Activated CD8-positive, alpha-beta memory T cell treated with anti-CD3 and anti-CD28 coated beads, Interleukin-2, amount 50 U/mL, for 48 hours (primary cell): ENCODE measurements at places on chromosomes 7 and 10.

DNA sequence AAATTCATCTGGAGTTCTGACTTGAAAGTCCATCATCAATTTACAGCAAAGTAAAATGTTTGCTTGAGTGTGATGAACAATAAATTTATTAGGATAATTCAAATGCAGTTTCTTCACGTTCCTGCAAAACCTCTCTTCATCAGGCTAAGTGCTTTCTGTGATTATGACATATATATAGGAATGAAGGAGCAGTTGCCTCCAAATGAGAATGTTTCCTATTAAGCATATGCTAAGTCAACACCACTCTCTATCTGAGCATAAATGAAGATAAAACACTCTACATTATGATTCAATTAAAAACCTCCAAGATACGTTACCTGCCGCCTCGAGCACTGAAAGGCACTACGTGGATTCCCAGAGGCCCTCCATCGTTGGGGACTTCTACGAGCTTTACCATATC lies 416.1 kb downstream of the PARD3 start:
- no peak for DNase-seq

GRCh38 chr10:133154996-133155778 lies 4.8 kb upstream of the KNDC1 start:
- DNase-seq: no peak

DNA sequence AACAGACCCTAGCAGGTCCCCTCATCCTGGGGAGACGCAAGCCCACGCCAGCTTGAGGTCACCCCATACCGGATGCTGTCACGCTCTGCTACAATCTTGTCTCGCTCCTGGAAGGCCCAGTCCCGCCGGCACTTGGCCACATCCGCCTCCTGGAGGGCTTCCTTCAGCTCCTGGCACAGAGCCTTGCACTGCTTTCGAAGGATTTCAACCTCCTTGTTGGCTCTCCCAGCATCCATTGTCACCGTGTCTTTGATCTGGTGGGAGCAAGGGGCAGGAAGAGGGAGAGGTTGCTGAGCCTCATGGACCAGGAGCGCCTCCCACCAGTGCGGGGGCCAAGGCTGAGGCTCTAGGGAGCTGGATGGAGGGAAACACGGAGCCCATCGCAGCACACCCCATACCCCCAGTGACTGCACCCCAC lies 90.9 kb downstream of the DLG5 start:
- DNase-seq: no peak

- no peak for DNase-seq
These were observed 1291.5 kb downstream of the TYW1 start for GRCh38 chr7:68288144-68288593.

DNA sequence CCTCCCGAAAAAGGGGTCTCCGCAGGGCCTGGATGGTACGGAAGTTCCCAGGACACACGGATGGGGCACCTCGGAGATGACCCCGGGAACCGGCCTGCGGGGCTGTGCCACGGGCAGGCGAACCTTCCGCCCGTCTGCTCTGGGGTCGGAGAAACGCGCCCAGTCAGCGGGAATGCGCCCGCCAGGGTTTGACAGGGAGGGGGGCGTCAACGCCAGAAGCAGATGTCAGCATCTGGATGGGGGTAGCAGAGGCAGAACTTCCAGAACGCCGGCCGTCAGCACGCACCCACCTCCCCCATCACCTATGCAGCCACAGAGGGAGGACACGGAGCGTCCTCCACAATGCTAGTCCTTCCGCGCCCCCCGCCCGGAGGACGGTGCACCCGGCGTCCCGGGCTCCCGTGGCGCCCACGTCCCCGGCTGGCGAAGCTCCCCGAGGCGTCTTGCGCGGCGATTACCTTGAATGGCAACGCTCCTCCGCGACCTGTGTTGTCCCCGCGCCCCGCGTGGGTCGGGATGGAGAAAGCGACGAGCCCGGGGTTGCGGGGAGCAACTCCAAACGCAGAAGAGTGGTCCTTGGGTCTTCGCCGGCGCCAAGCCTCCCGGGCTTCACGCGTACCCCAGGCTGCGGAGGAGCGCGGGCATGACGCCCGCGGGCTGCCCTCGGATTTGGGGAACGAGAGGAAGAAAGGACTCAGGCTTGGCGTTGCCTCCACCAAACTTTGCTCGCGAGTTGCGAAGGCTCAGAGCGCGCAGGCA lies 561 bp downstream of the FGFR2 start:
- DNase-seq: no peak

- no peak for DNase-seq
These were observed 29.0 kb upstream of the DAGLB start for GRCh38 chr7:6476596-6477317.

DNA sequence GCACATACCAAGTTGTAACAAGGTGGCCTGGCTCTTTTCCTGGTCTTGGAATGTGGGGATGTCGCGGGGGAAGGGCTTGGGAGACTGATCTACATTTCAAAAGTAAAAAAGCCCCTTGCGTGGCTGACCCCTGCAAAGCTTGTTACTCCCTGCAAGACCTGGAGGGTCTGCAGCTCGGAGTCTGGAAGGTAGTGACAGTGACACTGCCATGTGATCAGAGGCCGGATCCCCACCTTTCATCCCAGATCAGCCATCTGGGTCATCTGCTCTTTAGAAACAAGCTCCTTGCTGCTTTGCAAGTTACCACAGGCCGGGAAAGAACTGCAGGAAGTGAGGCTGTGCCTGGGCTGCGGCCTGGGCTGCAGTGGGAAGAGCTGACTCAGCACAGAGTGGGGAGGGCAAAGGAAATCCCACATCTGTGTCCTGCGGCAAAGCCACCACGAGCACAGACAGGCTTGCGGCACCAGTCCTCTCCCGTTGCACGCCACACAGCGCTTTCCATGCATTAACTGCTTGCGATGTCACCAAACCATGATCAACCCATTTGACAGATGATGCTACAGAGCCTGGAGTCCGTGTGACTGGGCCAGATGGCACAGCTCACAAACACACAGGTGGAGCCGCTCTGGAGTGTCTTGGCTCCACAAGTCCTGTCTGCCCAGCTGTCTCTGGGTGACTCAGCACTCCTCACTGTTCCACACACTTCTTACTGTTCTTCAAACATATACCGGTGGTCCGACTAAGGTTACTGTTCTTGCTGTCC lies 97.7 kb downstream of the SH3PXD2A start:
- DNase-seq: peak; percentile 86

DNA sequence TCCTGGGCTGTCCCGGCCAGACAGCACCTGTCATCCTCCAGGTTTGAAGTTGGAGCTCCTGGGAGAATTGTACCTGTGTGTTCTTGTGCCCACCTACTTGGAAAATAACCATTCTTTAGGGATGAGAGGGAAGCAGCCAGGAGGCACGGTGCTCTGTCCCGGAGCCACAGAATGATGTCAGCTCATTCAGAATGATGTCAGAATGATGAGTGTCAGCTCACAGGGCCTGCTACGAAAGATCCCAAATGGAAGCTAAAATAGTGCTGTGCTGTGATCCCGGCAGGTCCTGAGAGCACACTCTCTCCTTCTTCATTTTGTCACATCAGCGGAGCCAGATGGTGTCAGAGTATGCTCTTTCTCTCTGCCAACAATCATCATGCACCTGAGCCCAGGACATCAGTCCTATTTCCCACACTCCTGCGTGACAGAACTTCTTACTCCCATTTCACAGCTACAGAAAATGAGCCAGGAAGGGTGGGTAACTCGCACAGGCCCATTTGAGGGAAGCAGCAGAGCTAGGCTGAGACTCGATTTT lies 8.3 kb downstream of the ABCA13 start:
- no peak for DNase-seq

- no peak for DNase-seq
These were observed 32.7 kb downstream of the IL6 start for GRCh38 chr7:22759721-22760120.

- no peak for DNase-seq
These were observed 16.6 kb upstream of the EIF4H start for GRCh38 chr7:74157605-74158004.

GRCh38 chr7:98301693-98302470 lies 20.4 kb downstream of the BRI3 start:
- no peak for DNase-seq

DNA sequence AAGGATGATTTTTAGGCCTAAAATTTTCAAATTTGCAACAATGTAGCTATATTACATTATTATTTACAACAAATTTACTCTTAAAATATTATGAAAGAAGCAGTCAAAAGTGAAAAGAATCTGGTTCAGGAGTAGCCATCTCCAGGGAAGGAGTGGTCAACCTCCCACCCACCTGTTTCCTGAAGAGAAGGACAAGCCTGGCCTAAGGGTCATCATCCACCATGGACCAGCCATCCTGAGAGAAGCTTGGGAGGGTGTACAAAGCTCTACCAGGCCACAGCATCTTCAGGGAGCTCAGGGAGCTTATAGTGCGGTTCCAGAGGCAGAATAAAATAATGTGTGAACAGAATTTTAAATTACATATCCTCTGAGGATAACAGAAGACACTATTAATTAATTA lies 38.1 kb downstream of the COL1A2 start:
- no peak for DNase-seq

- DNase-seq: no peak
These were observed 118.1 kb upstream of the SEM1 start for GRCh38 chr7:96827701-96828100.

DNA sequence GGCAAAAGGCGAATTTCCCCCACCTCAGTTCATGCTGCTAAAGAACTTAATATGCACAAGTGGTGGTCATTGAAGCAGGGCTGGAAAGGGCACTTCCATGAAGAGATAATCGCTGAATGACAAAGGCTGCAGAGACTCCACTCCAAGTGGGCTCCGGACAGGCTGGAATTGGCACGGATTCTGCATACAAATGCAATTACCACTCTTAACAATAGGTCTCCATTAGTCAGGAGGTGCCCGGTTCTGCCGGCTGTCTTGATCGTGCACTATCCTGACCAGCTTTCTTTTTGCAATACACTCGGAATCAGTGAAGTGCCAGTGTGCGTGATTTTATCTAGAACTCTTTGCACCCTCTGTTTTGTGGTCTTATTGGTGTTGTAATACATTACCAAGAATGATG lies 49.7 kb downstream of the INSYN2A start:
- DNase-seq: no peak

DNA sequence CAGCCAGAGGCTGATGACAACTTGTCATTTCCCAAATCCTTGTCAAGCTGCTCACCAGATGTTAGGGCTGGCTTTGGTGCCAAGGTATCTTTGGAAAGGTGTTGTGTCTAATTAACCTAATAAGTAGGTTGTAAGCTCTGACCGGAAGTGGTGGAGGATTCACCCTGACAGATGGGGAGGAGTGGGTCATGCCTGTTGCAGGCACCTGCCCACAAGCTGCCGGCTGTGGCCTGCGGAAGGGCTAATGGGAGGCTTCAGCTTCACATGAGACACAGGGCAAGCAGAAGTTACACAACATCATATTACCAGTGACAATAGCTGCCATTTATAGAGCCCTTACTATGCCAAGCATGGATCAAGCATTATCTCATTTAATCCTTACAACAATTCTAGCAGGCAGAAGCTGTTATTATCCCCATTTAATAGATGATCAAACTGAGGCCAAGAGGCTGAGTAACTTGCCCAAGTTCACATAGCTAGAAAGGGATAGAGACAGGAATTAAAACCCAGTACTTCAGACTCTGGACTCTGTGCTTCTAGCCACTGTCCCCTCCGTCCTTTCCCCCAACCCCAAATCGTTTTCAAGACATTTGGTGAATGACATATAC lies 63.1 kb upstream of the DUSP5 start:
- no peak for DNase-seq

GRCh38 chr10:114310346-114310745 lies 71.3 kb downstream of the VWA2 start:
- DNase-seq: no peak

GRCh38 chr10:112738606-112739591 lies 211.1 kb upstream of the TCF7L2 start:
- DNase-seq: no peak

GRCh38 chr10:34514290-34514689 lies 300.8 kb downstream of the PARD3 start:
- DNase-seq: no peak

DNA sequence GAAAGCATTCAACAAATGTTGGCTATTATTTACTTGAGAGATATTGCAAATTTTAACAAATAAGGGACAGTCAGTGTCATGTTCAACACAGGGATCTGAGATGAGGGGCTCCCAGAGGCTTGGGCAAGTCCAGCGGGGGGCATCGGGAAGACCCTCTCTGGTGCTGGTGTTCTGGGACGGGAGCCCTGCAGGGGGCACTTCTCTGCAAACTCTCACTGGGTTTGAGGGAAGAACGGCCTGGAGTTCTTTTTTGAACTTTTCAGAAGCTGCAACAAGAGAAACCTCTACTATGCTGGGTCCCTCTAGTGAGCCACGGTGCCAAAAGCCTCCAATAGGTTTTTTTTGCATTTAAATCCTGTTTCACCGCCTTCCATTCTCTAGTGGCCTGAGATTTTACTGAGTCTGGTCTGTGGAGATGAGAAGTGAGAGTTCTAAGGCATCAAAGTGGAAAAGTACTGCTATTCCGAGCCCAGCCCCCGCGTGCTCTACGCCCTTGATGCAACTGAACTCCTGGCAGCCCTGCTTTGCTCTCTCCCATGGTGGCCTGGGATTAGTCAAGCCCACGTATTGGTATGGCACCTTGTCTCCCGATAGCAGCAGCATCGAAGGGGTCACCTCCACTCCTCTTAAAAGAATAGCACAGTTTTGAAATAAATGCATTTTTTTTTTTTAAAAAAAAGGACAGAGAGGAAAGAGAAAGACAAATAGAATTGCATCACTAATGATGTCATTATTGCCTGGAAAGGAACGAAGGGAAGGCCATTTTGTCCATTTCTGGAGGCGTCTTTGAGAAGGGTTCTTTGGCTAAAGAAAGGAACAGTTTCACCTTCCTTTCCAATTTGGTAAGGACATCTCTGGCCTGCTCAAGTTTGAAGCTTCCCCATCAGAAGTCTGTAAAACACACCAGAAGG lies 43.5 kb downstream of the CLEC2L start:
- DNase-seq: no peak

- no peak for DNase-seq
These were observed 1020.6 kb downstream of the XPNPEP1 start for GRCh38 chr10:108902619-108903285.

DNA sequence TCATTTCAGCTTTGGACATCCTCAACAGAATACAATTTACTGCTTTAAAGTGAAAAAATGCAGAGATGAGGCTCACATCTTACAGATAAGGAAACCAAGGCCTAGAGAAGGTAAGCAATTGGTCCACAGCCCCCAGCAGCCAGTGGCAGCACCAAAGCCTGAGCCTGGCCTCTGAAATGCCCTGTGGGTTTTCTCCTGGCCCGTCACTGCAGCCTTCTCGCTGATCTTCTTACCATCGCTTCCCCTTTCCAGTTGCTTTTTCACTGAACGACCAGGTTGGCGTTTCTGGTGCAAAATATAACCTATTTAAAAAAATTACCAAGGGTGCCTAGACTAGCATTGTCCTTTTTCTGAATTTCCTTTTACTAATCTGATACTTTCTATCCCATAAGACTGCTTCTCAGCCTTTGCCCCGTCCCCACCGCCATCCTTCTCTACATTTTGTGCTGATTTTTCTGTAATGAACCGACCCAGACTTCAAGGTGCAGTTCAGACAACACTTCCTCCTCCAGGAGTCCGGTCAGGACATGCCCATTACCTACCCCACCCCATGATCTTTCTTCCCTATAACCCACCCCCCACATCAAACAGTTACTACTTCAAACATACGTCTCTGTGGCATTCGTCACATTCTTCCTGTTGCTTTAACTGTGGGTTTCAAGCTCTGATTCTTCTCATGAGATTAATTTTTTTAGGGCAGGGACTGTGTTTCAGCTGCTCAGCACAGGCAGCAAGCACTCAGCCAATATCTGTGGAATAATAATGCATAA lies 289.4 kb downstream of the DNAJB6 start:
- no peak for DNase-seq
